NCI-H1105 treated with DMSO at 0.1 percent for 48 hours (cell line): ENCODE measurements at places on chromosomes 1 and 21.

DNA sequence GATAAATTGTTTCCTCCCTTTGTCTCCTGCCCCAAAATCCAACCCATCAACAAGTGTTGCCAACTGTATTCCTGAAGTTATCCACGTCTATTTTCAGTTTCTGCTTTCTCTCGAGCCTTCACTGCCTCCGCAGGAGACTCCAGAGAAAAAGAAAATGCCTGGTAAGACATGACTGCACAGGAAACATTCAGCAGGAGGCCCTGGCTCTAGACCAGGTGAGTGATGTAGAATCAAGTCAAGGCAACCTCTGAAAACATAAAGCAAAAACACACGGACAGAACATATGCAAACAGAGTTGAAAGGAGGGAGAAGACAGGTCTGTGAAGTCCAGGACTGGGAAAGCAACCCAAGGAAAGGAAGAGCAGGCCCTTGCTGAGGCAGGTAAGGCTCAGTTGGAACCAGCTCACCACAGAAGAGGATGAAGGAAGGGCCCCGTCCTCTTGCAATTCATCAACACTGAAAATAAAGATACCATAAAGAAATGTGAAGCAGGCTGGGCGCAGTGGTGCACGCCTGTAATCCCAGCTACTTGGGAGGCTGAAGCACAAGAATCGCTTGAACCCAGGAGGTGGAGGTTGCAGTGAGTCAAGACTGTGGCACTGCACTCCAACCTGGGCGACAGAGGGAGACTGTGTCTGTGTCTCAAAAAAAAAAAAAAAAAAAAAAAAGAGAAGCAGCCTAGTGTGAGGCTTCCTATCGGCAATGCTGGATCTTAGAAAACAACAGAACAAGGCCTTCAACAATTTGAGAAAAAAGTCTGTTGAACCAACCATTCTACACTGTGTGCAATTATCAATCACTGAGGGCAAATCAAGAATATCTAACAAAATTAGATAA is 8.8 kb downstream of the NOL9 start:
- no peak for DNase-seq

DNA sequence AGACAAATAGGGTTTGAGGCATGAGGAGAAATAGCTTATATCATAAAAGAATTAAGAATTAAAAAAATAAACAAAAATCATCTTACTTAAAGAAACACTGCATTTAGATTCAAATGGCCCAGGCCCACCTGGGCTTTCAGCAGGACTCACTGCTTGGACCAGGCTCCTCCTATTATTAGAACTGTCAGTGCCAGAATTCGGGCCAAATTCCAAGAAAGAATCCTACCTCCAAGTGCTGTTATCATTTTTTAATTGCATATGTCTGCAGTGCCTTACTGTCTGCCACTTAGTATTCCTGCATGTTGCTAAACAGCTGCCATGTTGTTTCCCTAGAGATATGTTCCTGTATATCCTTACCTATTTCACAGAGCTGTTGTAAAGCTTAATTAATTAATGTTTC is 112.0 kb downstream of the BARHL2 start:
- DNase-seq, result no peak

- no peak for DNase-seq
Observed at GRCh38 chr1:244325056-244325758, 126.5 kb downstream of the ADSS2 start.

DNA sequence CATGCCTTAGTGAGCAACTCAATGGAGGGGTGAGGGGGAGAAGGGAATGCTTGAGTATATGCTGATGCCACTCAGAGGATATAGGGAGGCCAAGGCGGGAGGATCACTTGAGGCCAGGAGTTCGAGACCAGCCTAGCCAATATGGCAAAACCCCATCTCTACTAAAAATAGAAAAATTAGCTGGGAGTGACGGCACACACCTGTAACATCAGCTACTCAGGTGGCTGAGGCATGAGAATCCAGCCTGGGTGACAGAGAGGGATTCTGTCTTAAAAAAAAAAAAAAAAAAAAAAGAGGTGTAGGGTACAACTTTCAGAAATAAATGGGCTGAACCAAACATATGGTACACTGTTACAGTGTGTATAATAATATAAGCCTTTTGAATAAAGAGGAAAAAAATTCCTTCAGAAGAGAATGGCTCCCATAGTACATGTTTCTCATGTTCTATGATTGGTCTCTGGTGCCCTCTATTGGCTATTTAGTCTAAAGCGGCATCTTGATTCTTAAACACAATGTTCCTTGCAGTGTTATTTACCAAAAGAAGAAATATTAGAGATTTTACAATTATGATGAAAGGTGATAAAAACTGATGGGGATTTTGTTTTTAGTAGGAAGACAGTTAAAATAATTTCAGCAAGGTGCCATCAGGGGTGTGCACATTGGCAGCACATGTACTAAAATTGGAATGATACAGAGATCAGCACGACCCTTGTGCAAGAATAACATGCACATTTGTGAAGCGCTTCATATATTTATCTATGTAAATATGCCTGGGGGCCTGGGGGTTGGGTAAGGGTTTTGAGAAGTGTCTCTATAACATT is 109.8 kb downstream of the PATJ start:
- DNase-seq, result peak; percentile 71

GRCh38 chr1:115105831-115106230 is 16.5 kb upstream of the TSPAN2 start:
- DNase-seq, result no peak
